B cell (primary cell): ENCODE measurements at places on chromosomes 7 and 10.

DNA sequence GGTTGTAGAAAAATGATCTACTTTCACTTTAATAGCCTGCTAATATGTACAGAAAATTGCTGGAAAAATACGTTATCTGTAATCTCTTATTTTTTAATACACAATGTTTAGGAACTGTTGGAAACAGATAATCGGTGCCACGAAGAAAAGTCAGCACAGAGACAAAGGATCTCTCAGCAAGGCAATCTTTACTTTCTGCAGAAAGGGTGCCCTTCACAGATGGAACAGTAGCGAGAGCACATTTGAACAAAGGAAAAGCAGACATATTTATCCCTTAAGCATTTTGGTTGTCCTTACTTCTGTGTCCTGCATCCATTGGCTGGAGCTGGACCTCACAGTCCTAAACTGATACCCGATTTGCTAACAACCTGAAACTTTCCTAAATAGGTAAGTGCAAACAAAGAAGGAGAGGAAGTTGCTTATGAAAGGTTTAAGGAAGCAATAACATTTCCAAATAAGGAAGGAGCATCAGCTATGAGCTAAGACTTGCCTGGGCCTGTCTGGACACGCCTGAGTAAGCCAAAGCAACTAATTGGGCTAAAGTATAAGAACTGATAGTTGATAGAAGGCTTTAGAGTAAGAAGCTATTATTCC lies 640.0 kb downstream of the SH2D4B start:
- H3K27me3 ChIP-seq = no peaks in the 10 kb centered on the region
- no peaks in the 10 kb centered on the region for H3K4me1 ChIP-seq
- no peak overlapping the region for H3K27ac ChIP-seq
- no peaks in the 10 kb centered on the region for H3K36me3 ChIP-seq
- no peak for DNase-seq

- peaks cover 4% of the 10 kb centered on the region for H3K4me1 ChIP-seq
- H3K4me3 ChIP-seq = no peak overlapping the region
- H3K27ac ChIP-seq = no peak overlapping the region
- no peaks in the 10 kb centered on the region for H3K36me3 ChIP-seq
Observed at GRCh38 chr7:17474724-17475344, 176.4 kb downstream of the AHR start.

GRCh38 chr7:53504914-53505313 lies 469.5 kb downstream of the POM121L12 start:
- no peaks in the 10 kb centered on the region for H3K4me1 ChIP-seq
- H3K36me3 ChIP-seq = no peaks in the 10 kb centered on the region
- H3K27ac ChIP-seq = no peak overlapping the region
- H3K27me3 ChIP-seq = no peaks in the 10 kb centered on the region
- H3K4me3 ChIP-seq = no peak overlapping the region

DNA sequence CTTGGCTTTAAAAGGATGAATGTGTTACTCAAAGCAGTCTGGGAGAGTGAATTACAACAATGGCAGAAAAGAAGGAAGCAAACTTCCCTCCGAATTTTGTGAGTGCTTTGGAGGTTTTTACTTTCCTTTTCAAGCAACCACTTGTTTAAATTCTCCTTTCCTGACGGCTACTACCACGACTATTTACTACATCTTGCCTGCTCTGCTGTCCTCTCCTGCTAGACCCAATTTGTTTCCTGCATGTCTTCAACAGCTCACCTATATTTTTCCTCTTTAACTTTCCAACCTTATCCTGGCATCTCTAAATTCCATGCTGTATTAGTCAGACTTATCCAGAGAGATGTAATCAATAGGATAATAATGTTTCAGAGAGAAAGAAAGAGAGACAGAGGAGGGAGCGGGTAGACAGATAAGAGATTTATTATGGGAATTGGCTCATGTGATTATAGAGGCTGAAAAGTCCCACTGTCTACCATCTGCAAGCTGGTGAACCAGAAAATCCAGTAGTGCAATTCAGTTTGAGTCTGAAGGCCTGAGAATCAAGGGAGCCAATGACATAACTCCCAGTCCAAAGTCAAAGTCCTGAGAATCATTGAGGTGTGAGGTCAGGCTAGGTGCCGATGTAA lies 42.8 kb upstream of the SLC13A1 start:
- no peak overlapping the region for H3K4me3 ChIP-seq
- H3K36me3 ChIP-seq = no peaks in the 10 kb centered on the region
- DNase-seq = no peak
- no peak overlapping the region for H3K27ac ChIP-seq

DNA sequence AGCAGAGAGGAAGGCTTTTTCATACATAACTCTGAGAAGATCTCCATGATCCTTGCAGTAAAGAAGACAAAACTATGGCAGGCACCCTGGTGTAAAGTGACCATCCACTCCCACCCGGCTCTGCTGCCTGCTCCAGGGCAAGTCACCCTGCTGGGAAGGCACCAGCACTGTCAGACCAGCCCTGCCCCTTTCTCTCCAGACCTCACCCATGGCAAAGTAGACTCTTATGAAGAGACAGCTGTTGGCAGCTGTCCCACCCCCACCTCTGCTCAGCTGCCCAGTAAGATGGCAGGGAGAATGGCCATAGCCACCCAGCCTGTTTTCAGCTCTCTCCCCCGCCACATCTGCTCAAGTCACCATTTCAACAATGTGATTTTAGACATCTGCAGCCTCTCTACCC lies 8.6 kb upstream of the ZMIZ2 start:
- H3K4me3 ChIP-seq = no peak overlapping the region
- H3K27ac ChIP-seq = no peak overlapping the region
- no peaks in the 10 kb centered on the region for H3K27me3 ChIP-seq
- DNase-seq = no peak

GRCh38 chr10:44478040-44478439 lies 93.1 kb upstream of the CXCL12 start:
- H3K4me3 ChIP-seq = no peak overlapping the region
- no peak overlapping the region for H3K27ac ChIP-seq
- no peak for DNase-seq
- H3K4me1 ChIP-seq = no peaks in the 10 kb centered on the region

- H3K4me3 ChIP-seq = no peak overlapping the region
- H3K36me3 ChIP-seq = peaks cover 88% of the 10 kb centered on the region
- H3K4me1 ChIP-seq = no peaks in the 10 kb centered on the region
- DNase-seq = no peak
- H3K27ac ChIP-seq = no peak overlapping the region
- H3K27me3 ChIP-seq = no peaks in the 10 kb centered on the region
Observed at GRCh38 chr7:128989961-128990360, 52.2 kb downstream of the IRF5 start.

DNA sequence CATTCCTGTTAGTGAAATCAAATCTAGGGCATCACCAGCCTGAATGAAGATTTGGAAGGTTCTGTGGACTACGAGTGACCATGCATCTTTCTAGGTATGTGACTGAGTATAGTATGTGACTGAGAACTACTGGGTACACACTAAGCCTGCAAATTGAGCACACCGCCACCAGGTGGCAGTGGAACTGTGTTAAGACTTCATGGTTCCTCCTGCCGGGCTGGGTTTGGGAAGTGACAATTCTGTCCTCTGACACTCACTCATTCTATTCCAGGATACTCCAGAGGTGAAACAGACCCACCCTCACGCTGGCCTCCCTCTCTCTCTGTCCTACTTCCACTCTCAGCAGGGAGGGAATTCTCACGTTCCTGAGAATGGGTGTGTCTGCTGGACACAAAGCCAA lies 84.0 kb upstream of the TMEM248 start:
- DNase-seq = no peak
- H3K4me1 ChIP-seq = no peaks in the 10 kb centered on the region
- no peak overlapping the region for H3K27ac ChIP-seq
- H3K27me3 ChIP-seq = no peaks in the 10 kb centered on the region
- H3K4me3 ChIP-seq = no peak overlapping the region

GRCh38 chr10:69738071-69738470 lies 63.6 kb upstream of the COL13A1 start:
- H3K4me3 ChIP-seq = no peak overlapping the region
- H3K36me3 ChIP-seq = no peaks in the 10 kb centered on the region
- DNase-seq = no peak
- H3K27ac ChIP-seq = no peak overlapping the region
- no peaks in the 10 kb centered on the region for H3K4me1 ChIP-seq

DNA sequence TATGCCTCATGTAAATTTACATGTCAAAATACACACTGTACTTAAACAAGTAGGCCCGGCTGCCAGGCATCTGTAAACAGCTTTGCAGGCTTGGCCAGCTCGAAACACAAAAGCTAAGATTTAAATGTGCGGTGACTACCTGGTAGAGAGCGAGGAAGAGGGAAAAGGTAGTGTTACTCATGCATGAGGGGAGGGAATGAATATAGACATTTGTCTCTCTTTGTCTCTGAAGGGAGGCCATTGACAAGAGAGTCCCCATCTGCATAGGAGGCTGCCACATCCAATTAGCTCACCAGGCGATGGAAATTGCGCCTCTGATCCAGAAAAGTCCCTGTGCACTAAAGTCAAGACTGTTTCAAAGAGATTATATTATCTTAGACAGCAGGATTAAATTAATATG lies 535.8 kb downstream of the PTPRN2 start:
- DNase-seq = no peak
- no peak overlapping the region for H3K4me3 ChIP-seq
- no peaks in the 10 kb centered on the region for H3K27me3 ChIP-seq
- H3K27ac ChIP-seq = no peak overlapping the region
- no peaks in the 10 kb centered on the region for H3K36me3 ChIP-seq

GRCh38 chr10:46556515-46557318 lies at the start of gene GPRIN2:
Gene GPRIN2, minus strand, starts transcription at chr10:46556658. Its CDS starts 5,922 bp downstream, at chr10:46550736.
- H3K36me3 ChIP-seq = no peaks in the 10 kb centered on the region
- DNase-seq = no peak
- H3K4me3 ChIP-seq = no peak within 1 kb of the TSS
- H3K27ac ChIP-seq = no peak within 1 kb of the TSS

- no peak overlapping the region for H3K4me3 ChIP-seq
- DNase-seq = no peak
- H3K27ac ChIP-seq = no peak overlapping the region
- no peaks in the 10 kb centered on the region for H3K36me3 ChIP-seq
- no peaks in the 10 kb centered on the region for H3K4me1 ChIP-seq
Observed at GRCh38 chr7:77498659-77499379, 38.3 kb upstream of the PTPN12 start.

DNA sequence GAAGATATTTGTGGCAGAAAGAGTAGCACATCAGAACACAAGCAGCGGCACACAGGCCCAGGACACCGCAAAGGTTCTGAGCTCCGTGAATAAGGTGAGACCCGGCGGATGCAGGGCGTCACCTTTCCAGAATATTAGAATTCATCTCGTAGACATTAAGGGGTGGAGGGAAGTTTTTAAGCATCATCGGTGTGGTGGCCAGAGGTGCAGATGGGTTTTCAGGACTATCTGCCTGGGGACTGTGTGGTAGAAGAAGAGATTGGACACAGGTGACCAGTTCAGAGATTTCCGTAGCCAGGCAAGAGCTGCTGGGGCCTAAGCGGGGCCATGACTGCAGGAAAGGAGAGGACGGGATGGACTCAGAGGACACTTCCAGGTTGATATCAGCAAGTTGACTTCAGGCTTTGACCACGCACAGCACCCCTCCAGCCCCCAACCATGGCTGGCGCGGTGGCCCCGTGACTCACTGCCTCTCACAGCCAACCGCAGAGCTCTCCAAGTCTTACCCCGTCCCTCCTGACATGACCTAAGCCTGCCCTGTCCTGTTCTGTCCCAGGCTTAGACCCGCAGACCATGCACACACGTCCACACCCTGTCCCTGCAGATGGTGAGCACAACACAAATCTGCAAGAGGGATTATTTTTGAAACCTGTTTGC lies 97.2 kb downstream of the OAT start:
- no peaks in the 10 kb centered on the region for H3K36me3 ChIP-seq
- H3K27ac ChIP-seq = no peak overlapping the region
- no peaks in the 10 kb centered on the region for H3K27me3 ChIP-seq
- no peak for DNase-seq

DNA sequence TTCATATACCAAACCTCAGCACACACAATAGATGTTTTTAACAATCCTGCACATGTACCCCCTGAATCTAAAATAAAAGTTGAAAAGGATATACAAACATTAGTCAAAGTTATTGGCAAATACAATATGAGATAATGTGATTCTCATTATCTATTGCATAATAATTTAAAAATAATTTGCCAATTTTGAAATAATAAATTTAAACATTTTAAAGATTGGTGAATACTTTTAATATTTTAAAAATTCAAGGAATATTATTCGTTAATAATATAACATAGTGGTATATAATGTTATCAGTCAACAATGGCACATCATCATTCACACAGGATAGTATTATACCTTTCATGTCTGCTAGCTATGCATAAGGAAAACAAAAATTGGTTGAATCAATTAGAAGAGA lies 207.0 kb upstream of the SP8 start:
- no peak overlapping the region for H3K4me3 ChIP-seq
- H3K36me3 ChIP-seq = no peaks in the 10 kb centered on the region
- no peak for DNase-seq
- no peaks in the 10 kb centered on the region for H3K4me1 ChIP-seq
- no peak overlapping the region for H3K27ac ChIP-seq

GRCh38 chr10:72719941-72720592 lies 28.1 kb downstream of the MCU start:
- H3K27ac ChIP-seq = no peak overlapping the region
- peaks cover 2% of the 10 kb centered on the region for H3K36me3 ChIP-seq
- no peak overlapping the region for H3K4me3 ChIP-seq

GRCh38 chr10:70145666-70146488 lies 623 bp downstream of the TYSND1 start:
- H3K27me3 ChIP-seq = no peaks in the 10 kb centered on the region
- H3K36me3 ChIP-seq = peaks cover 18% of the 10 kb centered on the region
- H3K4me3 ChIP-seq = peak overlapping the region; percentile 88
- DNase-seq = peak; percentile 85
- peak overlapping the region; percentile 93 for H3K27ac ChIP-seq

- no peak overlapping the region for H3K4me3 ChIP-seq
- no peaks in the 10 kb centered on the region for H3K36me3 ChIP-seq
- H3K27me3 ChIP-seq = no peaks in the 10 kb centered on the region
- H3K27ac ChIP-seq = no peak overlapping the region
- no peak for DNase-seq
Observed at GRCh38 chr10:4596951-4597350, 229.1 kb upstream of the AKR1E2 start.

GRCh38 chr10:3719024-3719843 lies 65.8 kb downstream of the KLF6 start:
- no peak overlapping the region for H3K4me3 ChIP-seq
- no peaks in the 10 kb centered on the region for H3K27me3 ChIP-seq
- H3K36me3 ChIP-seq = no peaks in the 10 kb centered on the region
- DNase-seq = no peak
- H3K4me1 ChIP-seq = no peaks in the 10 kb centered on the region

GRCh38 chr10:111650088-111650487 lies 533.5 kb downstream of the GPAM start:
- no peaks in the 10 kb centered on the region for H3K27me3 ChIP-seq
- no peaks in the 10 kb centered on the region for H3K4me1 ChIP-seq
- H3K4me3 ChIP-seq = no peak overlapping the region

- peaks cover 14% of the 10 kb centered on the region for H3K4me1 ChIP-seq
- no peaks in the 10 kb centered on the region for H3K27me3 ChIP-seq
- no peak overlapping the region for H3K27ac ChIP-seq
- no peak for DNase-seq
Observed at GRCh38 chr7:151844071-151844824, 32.7 kb downstream of the PRKAG2 start.

- H3K4me3 ChIP-seq = no peak overlapping the region
- peaks cover 75% of the 10 kb centered on the region for H3K4me1 ChIP-seq
- DNase-seq = no peak
- no peaks in the 10 kb centered on the region for H3K27me3 ChIP-seq
- H3K36me3 ChIP-seq = no peaks in the 10 kb centered on the region
Observed at GRCh38 chr10:72252972-72253371, 20.8 kb upstream of the DDIT4 start.
